ENCODE measurements at places on chromosomes 5 and 9.

GRCh38 chr5:166018716-166019115 lies 2272.7 kb upstream of the WWC1 start:
- DNase-seq = no peak

- DNase-seq = peak; percentile 94
Measured at GRCh38 chr9:133714606-133715294, 23.4 kb downstream of the SARDH start.

DNA sequence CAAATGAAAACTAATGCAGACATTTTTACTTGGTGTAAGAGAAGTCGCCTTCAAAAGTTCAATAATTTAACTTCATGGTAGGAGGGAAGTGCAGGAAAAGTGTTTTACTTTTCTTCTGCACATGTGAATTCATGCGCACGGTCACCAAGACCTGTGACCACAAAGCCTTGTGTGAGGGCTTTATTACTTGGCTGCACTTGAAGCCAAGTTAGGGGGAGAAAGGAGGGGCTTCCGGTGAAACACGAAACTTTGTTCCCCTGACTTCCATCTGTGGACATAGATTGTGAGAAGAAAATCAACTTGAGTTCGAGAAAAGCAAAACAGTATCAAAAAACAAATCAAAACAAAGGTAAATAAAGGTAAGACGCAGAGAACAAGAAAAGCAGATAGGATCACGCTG lies 239.9 kb downstream of the ROR2 start:
- peak; percentile 12 for DNase-seq

DNA sequence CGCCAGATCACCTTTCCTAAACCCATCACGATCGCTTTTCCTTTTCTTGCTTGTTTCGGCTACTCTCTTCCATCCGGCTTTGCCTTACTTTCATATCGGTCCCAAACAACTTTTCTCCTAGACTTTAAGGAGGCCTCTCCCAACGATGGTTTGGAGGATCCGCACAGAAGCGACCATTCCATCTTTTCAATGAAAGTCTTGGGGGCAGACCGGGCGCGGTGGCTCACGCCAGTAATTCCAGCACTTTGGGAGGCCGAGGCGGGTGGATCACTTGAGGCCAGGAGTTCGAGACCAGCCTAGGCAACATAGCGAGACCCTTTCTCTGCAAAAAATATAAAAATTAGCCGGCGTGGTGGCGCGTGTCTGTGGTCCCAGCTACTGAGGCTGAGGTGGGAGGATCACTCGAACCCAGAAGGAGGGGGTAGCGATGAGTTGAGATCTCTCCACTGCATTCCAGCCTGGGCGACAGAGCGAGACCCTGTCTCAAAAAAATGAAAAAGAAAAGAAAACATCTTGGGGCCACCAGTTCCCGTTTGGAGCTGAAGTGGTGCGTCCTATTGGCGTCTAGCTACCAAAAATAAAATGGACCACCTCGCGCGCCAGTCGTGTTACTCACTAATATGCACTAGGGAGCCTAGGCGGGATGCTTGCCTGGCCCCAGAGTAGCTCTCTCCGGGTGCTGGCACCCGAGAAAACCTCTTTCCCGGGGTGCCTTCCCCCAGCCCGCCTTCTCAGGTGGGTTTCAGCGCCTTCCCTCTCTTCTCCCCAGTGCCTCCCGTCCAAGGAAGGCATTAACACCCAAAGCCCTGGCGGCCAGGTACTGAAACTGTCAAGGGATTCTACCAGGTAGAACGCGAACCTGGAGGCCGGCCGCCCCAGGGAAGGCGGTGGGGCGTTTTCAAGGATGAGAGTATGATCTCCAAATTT lies 800 bp upstream of the AP3B1 start:
- DNase-seq = peak; percentile 80

DNA sequence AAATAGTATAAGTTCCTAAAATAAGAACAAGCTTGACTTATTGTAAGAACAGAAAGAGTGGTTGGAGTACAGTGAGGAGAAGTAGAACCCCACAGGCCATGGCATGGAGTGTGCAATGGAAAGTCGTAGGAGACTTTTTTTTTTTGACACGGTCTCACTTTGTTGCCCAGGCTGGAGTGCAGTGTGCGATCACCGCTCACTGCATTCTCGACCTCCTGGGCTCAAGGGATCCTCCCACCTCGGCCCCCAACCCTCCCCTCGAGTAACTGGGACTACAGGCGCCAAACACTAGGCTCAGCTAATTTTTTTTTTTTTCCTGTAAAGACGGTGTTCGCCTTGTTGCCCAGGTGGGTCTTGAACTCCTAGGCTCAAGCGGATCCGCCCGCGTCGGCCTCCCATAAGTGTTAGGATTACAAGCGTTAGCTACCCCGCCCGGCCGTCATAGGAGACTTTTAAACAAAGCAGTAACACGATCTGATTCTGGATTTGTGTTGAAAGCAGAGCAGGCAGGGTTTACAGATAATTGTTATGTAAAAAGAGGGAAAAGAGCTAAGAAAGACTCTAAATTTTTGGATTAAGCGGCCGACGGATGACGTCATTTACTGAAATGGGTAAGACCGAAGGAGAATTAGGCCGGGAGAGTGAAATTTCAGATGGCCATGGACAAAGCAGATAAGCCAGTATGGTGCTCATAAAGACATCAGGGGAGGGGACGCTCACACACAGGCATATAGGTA lies 752 bp downstream of the TSTD2 start:
- peak; percentile 70 for DNase-seq

GRCh38 chr9:137953683-137954438 lies 76.3 kb downstream of the CACNA1B start:
- no peak for DNase-seq

DNA sequence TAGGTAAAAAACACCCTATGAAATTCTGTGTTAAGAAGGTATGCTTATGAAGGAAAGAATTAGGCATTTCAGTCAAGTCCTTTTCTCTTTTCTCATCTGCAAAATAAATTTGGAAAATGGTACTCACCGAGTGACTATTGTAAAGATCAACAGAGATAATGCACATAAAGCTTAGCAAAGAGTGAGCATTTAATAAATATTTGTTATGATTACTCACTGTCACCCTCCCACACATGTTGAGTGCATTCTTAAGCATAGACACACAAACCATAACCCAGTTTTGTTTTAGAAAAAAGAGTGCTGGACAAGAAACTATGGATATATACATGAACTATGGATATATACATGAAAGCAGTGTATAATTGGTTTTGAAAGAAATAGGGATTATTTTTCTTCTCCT lies 54.7 kb upstream of the PRLR start:
- DNase-seq = no peak

DNA sequence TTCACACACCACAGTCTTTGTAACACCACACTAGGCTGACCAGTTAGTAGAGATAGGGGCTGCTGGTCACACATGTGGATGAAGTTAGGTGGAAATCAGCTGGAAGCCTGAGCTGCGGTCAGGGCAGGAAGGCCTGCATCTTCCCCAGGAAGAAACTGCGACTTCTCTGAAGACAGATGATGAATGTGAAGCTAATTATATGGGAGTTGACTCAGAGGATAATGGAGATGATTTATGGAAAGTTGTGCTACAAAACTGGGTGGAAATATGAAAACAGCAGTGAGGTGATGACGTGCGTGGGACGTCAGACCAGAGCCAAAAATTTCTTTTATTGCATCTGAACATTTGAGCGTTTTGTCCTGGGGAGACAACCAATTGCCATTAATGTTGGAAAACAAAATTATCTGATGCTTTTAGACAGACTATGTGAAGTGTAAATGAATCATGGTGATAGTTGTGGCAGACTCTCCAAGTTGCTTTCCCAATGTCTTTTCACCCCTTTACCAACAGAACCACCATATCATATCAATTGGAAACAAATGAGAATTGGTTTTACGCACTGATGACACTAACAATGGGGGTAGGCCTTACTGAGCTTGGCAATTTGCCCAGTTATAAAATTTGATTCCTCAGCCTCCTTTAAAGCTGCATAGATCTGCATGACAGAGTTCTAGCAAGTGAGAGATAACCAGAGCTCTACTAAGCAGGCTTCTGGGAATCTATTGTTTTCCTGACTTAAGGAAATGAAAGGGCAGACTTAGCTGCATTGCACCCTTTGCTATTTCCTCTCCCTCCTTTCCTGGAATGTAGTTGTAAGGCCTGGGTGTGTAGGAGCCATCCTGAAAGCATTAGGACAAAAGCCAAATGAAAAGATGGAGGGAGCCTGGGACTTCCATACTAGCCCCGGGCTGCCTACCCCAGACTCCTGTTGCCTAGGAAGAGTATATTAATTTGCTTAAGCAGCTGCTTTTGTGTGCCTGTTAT lies 84.0 kb downstream of the RAB3C start:
- no peak for DNase-seq

DNA sequence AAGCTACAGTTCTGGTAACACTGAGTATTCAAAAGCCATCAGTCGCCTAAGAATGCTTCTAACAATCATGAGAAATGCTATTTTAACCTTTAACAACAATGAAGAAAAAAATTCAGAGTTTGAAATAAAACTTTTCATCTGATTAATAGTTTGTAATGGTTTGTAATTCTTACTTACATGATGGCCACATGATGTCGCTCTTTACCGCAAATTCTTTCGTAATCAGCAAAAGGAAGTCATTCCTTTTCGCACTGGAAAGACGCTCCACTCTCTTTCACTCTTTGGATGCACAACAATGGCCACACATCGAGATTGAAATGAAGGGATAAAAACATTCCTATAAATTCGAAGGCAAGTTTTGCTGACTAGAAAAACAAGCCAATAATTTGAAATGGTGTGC lies at the start of gene PCDHA7:
TSS of gene PCDHA7 (plus strand) at position 277 of the 400 bp plus-strand sequence. CDS start at position 392, 115 bp downstream.
- DNase-seq = no peak

GRCh38 chr9:133493428-133493827 lies 14.5 kb upstream of the SLC2A6 start:
- DNase-seq = no peak

- DNase-seq = peak; percentile 99
Measured at GRCh38 chr5:126718236-126718868, 58.6 kb upstream of the LMNB1 start.

DNA sequence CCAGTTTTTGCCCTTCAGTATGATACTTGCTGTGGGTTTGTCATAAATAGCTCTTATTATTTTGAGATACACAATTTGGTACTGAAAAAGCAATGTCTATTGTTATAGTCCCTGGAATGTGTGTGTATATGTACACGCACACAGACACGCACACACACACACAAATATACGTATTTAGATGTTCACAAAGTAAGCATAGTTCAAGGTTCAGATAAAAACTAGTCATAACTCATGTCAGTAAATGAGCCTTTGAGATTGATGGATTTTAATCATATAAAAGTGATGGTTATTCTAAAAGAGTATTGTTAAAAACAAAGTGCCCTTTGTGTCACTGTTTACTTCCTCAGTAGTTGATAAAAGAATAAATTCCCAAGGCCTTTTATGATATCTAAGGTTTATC lies 147.3 kb downstream of the PARP8 start:
- no peak for DNase-seq

DNA sequence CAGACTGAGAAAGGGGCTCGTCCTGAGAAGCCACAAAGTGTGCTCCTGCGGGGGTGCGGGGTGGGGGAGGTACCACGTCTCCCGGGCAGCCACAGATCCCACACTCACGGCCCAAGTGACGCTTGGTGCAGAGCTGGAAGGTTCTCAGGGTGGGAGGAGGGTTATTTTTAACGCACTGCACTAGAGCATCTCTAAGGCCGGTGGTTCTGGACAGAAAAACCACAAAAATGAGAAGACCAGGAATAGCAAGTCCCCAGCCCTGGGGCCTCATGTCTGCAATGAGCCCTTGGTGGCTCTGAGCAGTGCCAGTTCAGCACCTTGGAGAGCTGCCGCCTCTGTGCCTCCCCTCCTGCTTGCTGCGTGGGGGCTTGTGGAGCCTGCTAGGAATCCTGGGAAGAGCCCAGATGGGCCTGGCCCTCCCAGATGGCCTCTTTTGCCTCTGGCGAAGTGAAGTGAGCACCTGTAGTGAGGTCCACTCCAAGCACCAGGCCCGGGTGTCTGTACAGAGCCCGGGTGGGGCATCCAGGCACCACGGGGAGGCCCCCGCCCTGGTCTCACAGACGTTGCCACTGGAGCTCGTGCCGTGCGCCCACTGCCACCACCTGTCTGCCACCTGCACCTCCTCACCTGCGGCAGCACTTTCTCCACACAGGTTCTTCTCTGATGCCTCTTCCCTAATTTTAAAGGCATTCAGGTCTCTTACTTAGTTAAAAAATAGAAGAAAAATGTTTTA lies 48.9 kb upstream of the CACNA1B start:
- DNase-seq = peak; percentile 84

- no peak for DNase-seq
Measured at GRCh38 chr9:34964458-34964857, 6.4 kb downstream of the PHF24 start.

- no peak for DNase-seq
Measured at GRCh38 chr9:26789959-26790358, 102.6 kb downstream of the CAAP1 start.

DNA sequence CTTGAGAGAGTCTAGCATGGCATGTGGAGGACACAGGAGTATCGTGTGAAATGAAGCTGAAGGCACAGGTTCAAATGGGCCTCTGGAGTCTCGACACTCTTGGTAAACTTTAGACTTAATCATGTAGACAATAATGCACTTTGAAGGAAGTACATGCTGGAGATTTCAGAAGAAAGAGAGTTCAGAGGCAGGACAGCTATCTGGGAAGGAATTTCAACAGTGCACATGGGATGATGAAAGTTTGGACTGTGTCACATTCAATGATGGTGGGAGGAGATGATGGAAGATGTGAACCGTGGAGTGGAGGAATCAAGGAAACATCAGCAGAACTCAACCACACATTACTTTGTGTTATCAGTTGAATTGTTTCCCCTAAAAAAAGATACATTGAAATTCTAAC lies 88.6 kb upstream of the PAPPA start:
- DNase-seq = no peak

GRCh38 chr5:125411071-125411743 lies 664.8 kb upstream of the ZNF608 start:
- peak; percentile 63 for DNase-seq

GRCh38 chr5:123813264-123813663 lies 301.3 kb downstream of the CSNK1G3 start:
- no peak for DNase-seq

- DNase-seq = peak; percentile 47
Measured at GRCh38 chr9:138101444-138102234, 224.1 kb downstream of the CACNA1B start.
